Hematopoietic multipotent progenitor cell treated with erythropoietin and hydrocortisone succinate and interleukin-3 and kit ligand, for 4 days (in vitro differentiated cells): ENCODE measurements at places on chromosomes 16 and 17.

DNA sequence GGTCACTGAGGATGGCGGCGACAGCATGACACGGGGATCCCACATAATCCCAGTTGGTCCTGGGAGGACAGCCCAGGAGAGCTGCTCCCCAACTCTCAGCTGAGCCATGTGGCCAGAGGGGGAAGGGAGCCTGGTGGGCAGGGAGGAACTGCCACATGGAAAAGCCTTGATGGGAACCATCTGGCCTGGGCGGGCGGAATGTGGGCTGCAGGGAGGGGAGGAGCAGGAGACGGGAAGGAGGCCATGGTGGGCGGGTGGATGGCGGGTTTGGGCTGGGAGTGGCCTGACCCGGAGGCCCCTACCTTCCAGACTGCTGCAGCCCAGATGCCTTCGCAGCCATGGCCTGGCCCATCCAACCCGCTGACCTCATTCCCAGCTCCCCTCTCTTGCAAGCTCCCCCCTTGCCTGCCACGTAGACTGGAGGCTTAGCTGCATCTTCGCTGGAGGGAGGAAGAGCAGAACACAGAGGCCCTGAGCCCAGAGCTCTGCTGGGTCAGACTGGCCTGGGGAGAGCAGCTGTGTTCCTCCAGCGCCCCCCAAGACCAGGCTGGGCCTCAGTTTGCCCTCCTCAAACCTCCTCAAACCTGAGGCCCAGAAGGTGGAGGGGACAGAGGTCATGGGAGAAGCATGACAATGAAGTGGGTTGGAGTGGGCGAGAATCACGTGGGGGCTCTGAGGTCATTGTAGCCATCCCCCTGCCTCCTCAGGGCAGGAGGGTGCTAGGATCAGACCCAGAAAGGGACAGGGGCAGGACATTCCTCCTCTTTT is 8.2 kb upstream of the COL1A1 start:
- no peak for DNase-seq

DNA sequence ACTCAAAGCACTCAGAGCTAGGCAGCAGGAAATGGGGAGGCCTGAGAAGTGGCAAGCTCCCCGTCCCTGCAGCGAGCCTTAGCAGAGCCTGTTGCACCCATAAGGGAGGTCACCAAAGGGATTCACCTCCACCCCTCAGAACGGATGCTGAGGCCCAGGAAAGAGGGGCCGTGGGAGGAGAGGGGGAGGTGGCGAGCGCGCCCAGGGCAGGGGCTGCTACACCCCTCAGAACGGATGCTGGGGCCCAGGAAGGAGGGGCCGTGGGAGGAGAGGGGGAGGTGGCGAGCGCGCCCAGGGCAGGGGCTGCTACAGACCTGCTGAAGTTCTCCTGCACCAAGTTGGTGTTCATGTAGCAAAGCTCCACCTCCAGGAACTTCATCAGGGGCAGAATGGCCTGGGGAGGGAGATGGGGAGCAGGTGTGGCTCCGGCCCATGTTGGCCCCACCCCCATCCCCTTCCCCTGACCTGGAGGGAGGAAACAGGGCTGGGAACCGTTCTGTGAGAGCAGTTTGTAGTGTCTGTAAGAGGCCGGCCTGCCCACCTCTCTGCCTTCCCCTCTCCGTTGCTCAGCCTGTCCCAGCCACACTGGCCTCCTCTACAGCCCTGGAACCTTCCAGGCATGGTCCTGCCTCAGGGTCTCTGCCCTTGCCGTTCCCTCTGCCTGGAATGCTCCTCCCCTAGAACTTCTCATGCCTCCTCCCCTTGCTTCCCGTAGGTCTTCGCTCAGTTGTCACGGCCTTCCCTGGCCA is 11.4 kb downstream of the UNC13D start:
- DNase-seq: peak; percentile 42

DNA sequence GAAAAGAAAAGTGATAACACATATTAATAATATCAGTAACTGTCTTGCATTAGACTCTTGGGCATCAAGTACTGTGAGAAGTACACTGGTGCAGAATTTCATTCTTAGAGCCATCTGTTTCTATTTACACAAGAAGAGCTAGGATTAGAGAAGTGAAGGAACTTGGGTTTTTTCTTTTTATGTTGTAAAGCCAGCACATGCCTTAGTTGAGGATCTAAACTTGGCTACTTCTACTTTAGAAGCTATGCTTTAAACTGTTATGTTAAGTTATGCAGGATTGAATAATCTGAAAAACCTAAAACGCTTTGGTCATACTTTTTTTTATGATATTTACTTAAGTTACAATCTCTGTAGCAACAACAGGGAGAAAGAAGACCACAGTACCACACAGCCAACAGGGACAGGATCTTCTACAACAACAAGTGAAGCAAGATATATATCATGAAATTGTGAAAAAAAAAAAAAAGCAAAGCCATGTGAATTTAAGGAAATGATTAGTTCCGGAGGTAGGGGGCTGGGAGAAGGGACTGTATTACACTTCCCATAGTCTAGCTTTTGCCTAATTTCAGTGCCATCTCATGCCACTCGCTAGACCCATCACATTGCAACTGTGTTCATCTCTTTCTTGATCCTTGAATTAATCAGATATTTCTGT is 305.1 kb upstream of the GOT2 start:
- peak; percentile 60 for DNase-seq

- DNase-seq: no peak
Observed at GRCh38 chr17:41910701-41911391, 7.9 kb downstream of the ACLY start.

GRCh38 chr17:14514973-14515372 is 214.1 kb downstream of the HS3ST3B1 start:
- no peak for DNase-seq

DNA sequence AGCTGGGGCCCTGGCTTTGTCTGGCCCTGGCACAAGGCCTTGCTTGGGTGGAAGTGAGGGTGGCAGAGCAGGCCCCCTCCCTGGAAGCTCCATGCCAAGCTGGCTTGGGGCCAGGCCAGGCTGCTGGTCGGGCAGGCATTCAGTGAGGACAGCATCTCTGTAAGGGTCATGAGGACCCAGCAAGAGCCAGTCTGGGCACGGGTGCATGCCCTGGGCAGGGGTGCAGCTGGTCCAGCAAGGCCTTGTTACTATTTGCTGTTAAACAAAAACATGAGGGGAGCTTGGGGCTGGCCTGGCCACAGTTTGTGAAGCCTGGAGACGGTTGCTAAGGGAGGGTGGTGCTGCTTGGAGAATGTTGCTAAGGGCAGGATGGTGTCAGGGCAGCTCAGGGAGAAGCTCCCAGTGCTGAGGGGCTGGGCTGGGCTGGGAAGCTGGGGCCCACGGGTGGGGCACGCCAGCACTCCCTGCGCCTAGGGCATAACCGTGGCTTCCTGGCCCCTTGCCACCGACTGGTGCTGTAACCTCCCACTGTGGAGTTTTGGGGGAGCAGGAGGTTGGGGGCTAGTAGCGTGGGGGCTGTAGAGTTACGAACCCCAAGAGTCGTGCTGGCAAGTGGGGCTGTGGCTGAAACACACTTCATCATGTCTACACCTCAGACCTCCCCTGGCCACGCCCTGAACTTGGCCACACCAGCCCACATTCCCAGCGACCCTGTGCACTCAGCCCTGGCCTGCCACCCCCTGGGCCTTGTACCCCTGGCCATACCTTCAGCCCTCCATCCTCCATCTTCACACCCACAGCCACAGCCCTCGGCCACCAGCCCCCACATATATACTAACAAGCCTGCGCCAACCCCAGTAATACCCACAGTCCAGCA is 1.6 kb downstream of the TPPP3 start:
- no peak for DNase-seq

GRCh38 chr17:45410144-45411091 is 22.3 kb downstream of the ARHGAP27 start:
- peak; percentile 82 for DNase-seq

- no peak for DNase-seq
Observed at GRCh38 chr17:9410301-9410700, 165.3 kb downstream of the STX8 start.

GRCh38 chr17:50564916-50565315 is 4.4 kb downstream of the CACNA1G start:
- DNase-seq: peak; percentile 53

GRCh38 chr17:56142325-56142724 is 10.9 kb upstream of the ANKFN1 start:
- DNase-seq: no peak

GRCh38 chr17:77393274-77393600 is 252.5 kb downstream of the SEC14L1 start:
- no peak for DNase-seq

DNA sequence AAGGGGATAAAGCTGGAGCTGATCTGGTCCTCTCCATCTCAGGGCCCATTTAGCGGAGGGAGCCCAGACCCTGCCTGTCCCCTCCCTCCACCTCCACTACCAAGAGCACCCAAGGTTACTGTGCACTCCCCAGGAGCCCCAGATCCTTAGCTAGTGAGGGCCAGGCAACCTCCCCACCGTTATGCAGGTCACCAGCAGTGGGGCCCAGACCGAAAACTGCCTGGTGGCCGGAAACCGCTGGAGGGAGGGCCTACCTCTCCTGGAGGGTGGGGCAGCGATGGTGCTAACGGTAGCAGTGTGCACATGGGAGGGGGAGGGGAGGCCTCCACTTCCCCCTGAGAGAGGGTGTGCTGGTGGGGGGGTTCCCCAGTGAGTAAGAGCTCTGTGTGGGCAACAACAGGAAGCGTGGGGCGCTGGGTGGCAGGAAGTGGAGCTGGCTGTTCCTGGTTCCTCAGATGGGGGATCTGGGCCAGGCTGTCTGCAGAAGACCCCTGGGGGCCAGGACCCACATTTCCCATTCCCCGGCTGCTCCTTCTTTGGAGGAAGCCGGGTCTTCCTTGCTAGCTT is 4.4 kb downstream of the FMNL1 start:
- peak; percentile 99 for DNase-seq

GRCh38 chr16:52312716-52313115 is 234.2 kb downstream of the TOX3 start:
- DNase-seq: no peak

GRCh38 chr16:8929086-8929748 is 34.5 kb downstream of the USP7 start:
- DNase-seq: no peak

GRCh38 chr17:63150994-63151464 is 185.0 kb downstream of the TANC2 start:
- DNase-seq: no peak

- no peak for DNase-seq
Observed at GRCh38 chr17:79619636-79620206, 8.9 kb upstream of the RBFOX3 start.

- DNase-seq: no peak
Observed at GRCh38 chr17:2084036-2084765, 29.3 kb downstream of the HIC1 start.

GRCh38 chr17:37551788-37552187 is 57.4 kb downstream of the SYNRG start:
- DNase-seq: no peak

- no peak for DNase-seq
Observed at GRCh38 chr16:87227296-87227951, 89.8 kb downstream of the C16orf95 start.

- peak; percentile 30 for DNase-seq
Observed at GRCh38 chr16:14569213-14569612, 60.8 kb downstream of the PARN start.

- DNase-seq: no peak
Observed at GRCh38 chr17:58032691-58033415, 25.8 kb upstream of the SRSF1 start.

GRCh38 chr17:66405836-66406677 is 103.6 kb downstream of the PRKCA start:
- peak; percentile 32 for DNase-seq

DNA sequence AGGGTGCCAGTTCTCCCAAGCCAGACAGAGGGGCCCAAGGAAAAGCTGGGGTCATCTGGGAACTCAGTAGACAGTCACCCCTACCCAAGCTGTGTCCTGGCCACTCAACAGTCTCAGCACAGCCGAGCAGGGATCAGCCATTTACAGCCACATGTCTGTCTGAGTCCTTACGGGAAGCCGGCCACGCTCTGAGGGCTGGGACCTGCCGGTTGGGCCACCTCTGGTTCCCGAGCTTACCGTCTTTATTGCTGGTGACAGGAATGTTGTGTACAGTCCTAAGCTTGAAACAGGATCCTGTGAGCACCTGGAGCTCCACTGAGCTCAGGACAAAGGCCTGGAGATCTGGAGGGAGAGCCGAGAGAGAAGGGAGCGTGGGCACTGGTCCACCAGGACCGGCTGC is 59.8 kb downstream of the TIMM22 start:
- DNase-seq: no peak

DNA sequence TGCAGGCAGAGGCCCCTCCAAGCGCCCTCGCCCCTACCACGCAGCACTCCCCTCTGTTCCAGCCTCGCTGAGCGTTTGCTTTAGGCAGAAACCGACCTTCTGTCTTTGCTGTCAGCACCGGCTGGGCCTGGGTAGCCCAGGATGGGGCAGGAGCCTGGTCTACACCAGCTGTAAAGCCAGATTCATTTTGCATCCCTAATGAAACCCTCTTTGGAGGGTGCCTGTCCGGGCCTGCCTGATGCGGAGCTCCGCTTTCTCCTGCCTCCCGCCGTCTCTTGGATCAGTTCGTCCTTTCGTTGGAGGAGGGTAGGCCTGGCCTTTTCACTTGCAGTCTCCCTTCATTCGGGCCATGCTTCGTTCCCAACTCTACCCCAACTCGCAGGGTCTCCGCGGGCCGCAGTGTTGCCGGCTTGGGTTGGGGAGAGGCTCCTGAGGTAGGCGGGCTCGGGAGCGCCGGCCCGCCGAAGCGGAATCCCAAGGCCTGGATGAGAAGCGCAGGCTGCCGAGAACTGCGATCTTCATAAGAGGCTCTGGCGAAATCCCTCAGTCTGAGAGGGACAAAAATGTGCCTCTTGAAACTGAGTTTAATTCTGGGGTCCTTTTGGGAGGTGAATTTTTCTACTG is 4.8 kb upstream of the HOXB8 start:
- no peak for DNase-seq

GRCh38 chr16:81403208-81403600 is 41.4 kb upstream of the CMIP start:
- no peak for DNase-seq

DNA sequence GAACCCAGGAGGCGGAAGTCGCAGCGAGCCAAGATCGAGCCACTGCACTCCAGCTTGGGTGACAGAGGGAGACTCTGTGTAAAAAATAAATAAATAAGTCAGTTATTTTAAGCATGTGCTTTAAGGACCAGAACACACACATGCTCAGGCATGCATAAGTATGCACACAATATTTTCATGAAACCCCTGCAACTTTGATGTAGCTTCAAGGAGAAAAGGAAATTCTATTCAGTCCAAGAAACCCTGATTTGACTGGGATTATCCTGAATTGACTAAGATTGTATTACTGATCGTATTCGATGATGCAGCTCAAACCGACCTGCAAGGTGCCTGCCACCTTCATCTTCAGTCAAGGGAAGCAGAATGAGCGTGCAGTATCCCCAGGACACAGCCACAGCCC is 841 bp downstream of the TEKT5 start:
- no peak for DNase-seq

GRCh38 chr17:35978346-35978745 is 3.0 kb downstream of the CCL16 start:
- no peak for DNase-seq

GRCh38 chr17:76078860-76079534 is at the start of gene ZACN:
TSS of gene ZACN (plus strand) at chr17:76079182. CDS start at chr17:76079265, 83 bp downstream.
- peak; percentile 9 for DNase-seq

- DNase-seq: no peak
Observed at GRCh38 chr17:49817993-49818392, 29.5 kb downstream of the KAT7 start.
